ENCODE measurements at places on chromosomes 13 and 19.
A peak's percentile ranks its signal among the peaks of the same experiment; 100 is the strongest.

DNA sequence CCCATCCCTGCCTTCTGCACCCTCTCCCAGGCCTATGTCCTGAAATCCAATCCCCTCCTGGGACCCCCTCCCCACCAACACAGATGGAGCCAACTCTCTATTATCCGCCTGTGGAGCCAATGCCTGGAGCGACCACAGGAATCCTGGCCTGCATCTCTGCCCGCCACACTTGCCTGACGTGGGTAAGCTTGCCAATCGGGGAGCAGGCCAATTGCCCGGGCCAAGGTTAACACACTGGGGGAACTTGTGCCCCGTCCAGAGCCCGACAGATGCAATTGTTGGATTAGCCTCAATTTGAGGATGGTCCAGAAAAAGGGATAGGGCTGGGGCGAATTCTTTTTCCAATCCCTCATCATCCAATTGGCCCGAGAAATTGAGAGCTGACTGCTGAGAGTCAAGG, 5.9 kb downstream of the WIZ start:
- H3K27ac ChIP-seq: no peak overlapping the region
- H3K4me1 ChIP-seq: peaks cover 7% of the 10 kb centered on the region
- H3K27me3 ChIP-seq: no peaks in the 10 kb centered on the region
- no peak overlapping the region for H3K4me3 ChIP-seq
- H3K36me3 ChIP-seq: no peaks in the 10 kb centered on the region

- no peaks in the 10 kb centered on the region for H3K27me3 ChIP-seq
- no peak for DNase-seq
- H3K27ac ChIP-seq: peak overlapping the region; percentile 96
- H3K4me1 ChIP-seq: peaks cover 85% of the 10 kb centered on the region
Measured at GRCh38 chr19:18481505-18482222, 40.2 kb downstream of the ELL start.

- H3K4me1 ChIP-seq: peaks cover 13% of the 10 kb centered on the region
- no peaks in the 10 kb centered on the region for H3K36me3 ChIP-seq
- H3K4me3 ChIP-seq: no peak overlapping the region
- DNase-seq: no peak
Measured at GRCh38 chr13:99484473-99484872, 16.8 kb upstream of the TM9SF2 start.

GRCh38 chr13:47066226-47066625, 169.4 kb upstream of the HTR2A start:
- DNase-seq: no peak
- no peaks in the 10 kb centered on the region for H3K4me1 ChIP-seq
- no peaks in the 10 kb centered on the region for H3K36me3 ChIP-seq

- H3K27me3 ChIP-seq: no peaks in the 10 kb centered on the region
- no peaks in the 10 kb centered on the region for H3K4me1 ChIP-seq
- no peaks in the 10 kb centered on the region for H3K36me3 ChIP-seq
- no peak overlapping the region for H3K27ac ChIP-seq
- DNase-seq: no peak
Measured at GRCh38 chr13:59728896-59729545, 434.7 kb downstream of the DIAPH3 start.

- H3K4me3 ChIP-seq: peak overlapping the region; percentile 96
- DNase-seq: no peak
- H3K36me3 ChIP-seq: peaks cover 18% of the 10 kb centered on the region
- peaks cover 35% of the 10 kb centered on the region for H3K4me1 ChIP-seq
- H3K27me3 ChIP-seq: no peaks in the 10 kb centered on the region
- peak overlapping the region; percentile 99 for H3K27ac ChIP-seq
Measured at GRCh38 chr13:42272804-42273175, 838 bp downstream of the AKAP11 start.

DNA sequence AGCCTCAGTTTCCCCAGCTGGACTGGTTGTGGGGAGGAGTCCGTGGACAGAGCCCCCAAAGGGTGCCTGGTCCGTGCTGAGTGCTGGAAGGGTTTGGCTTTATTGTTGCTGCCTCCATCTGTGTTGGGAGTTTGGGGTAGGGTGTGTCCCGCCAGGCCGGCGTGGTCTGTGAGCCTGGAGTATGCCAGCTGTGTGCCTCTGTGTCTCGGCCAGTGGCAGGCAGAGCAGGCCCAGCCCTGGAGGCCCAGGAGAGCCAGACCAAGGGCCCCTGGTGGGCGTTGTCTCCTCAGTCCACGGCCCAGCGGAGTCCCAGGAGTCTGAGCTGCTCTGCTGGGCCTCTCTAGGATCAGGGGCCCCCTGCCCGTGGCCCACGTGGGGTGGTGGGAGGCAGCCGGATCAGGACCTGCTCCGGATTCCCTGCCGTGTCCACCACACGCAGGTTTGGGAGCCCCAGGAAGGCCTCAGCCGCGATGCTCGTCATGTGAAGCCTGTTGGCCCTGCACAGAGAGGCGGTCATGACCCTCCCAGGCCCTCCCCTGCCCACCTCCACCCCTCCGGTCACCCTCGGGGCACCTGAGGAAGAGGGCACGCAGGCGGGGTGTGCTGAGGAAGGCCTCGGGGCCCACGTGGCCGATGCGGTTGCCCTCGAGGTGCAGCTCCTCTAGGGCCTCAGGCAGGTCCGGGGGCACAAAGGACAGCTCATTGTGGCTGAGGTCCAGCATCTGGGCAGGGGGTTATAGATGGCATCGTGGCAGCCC, 6.6 kb downstream of the PODNL1 start:
- no peak for DNase-seq
- H3K27ac ChIP-seq: no peak overlapping the region
- H3K27me3 ChIP-seq: no peaks in the 10 kb centered on the region
- no peaks in the 10 kb centered on the region for H3K4me1 ChIP-seq

- peaks cover 6% of the 10 kb centered on the region for H3K4me1 ChIP-seq
- peaks cover 49% of the 10 kb centered on the region for H3K36me3 ChIP-seq
- no peaks in the 10 kb centered on the region for H3K27me3 ChIP-seq
- no peak for DNase-seq
- no peak overlapping the region for H3K4me3 ChIP-seq
Measured at GRCh38 chr19:13826652-13827235, 31.5 kb downstream of the ZSWIM4 start.

DNA sequence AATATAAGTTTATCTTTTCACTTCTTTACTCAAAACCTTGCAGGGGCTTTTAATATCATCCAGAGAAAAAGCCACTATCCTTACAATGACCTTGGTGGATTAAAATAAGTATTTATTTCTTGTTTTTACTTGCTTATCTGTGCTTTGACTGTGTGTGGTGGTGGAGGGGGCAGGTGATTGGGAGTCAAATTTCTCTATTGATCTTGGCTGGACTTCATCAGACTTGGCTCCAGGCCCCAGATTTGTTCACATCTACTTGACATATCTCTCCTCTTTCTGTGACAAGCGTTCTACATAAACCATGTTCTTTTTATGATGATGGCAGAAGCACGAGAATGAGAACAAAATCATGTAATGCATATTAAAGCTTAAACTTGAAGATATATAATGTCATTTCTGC, 670.8 kb downstream of the PCDH17 start:
- H3K4me3 ChIP-seq: no peak overlapping the region
- no peaks in the 10 kb centered on the region for H3K27me3 ChIP-seq
- H3K36me3 ChIP-seq: no peaks in the 10 kb centered on the region
- H3K4me1 ChIP-seq: no peaks in the 10 kb centered on the region
- H3K27ac ChIP-seq: no peak overlapping the region

DNA sequence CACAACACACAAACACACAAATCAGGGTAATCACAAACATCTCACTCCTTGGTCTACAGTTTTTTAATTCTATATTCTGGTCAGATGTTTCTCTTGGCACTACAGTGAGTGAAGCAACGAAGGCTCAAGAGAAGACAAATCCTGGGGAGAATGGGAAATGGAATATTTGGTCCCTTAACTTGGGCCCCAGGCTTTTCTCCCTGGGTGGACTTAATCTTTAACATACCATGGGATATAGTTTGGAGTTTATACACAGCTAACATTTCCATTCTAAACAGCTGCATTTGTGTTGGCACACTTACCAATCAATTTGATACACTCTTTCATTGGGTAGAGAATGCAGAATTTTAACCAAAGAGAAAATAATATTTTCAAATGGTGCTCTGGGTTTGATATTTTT, 1132.6 kb upstream of the SLC10A2 start:
- H3K4me1 ChIP-seq: no peaks in the 10 kb centered on the region
- no peak for DNase-seq

- DNase-seq: no peak
- H3K27me3 ChIP-seq: peaks cover 70% of the 10 kb centered on the region
- H3K4me3 ChIP-seq: no peak overlapping the region
- H3K27ac ChIP-seq: no peak overlapping the region
Measured at GRCh38 chr13:112058519-112058873, 8.5 kb upstream of the SOX1 start.

DNA sequence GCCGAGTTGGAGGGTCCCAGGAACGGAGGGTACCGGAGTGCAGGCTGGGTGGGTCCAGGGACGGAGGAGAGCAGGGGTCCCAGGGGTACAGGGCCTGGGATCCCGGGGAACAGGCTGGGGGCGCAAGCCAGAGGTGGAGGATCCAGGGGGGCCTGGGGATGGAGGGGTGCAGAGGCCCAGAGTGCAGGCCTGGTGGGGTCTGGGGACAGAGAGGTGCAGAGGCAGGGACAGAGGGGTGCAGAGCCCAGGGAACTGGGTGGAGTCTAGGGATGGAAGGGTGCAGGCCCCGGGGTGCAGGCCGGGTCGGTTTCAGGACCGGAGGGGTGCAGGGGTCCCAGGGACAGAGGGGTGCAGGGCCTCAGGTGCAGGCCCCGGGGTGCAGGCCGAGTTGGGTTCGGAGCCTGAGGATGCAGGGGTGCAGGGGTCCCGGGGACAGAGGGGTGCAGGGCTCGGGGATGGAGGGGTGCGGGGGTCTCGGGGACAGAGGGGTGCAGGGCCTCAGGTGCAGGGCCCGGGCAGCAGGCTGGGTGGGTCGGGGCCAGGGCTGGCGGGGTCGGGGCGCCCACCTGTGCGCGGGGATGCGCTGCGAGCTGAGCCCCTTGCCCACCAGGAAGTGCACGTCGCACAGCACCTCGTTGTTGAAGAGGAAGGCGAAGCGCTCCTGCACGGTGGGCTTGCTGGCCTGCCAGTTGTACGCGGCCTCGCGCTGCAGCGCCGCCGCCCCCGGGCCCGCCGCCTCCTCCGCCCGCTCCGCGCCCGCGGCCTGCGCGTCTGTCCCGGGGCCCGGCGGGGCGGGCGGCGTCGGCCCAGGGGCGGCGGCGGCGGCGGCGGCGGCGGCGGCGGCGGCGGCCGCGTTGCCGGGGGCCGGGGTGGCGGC, 545 bp downstream of the BTBD2 start:
- H3K27me3 ChIP-seq: no peaks in the 10 kb centered on the region
- peak overlapping the region; percentile 68 for H3K27ac ChIP-seq
- peaks cover 12% of the 10 kb centered on the region for H3K36me3 ChIP-seq
- peak overlapping the region; percentile 74 for H3K4me3 ChIP-seq
- peak; percentile 23 for DNase-seq

GRCh38 chr19:45884682-45885555, 1.0 kb downstream of the IRF2BP1 start:
- peaks cover 16% of the 10 kb centered on the region for H3K36me3 ChIP-seq
- H3K4me1 ChIP-seq: peaks cover 18% of the 10 kb centered on the region
- no peak overlapping the region for H3K27ac ChIP-seq
- no peaks in the 10 kb centered on the region for H3K27me3 ChIP-seq

DNA sequence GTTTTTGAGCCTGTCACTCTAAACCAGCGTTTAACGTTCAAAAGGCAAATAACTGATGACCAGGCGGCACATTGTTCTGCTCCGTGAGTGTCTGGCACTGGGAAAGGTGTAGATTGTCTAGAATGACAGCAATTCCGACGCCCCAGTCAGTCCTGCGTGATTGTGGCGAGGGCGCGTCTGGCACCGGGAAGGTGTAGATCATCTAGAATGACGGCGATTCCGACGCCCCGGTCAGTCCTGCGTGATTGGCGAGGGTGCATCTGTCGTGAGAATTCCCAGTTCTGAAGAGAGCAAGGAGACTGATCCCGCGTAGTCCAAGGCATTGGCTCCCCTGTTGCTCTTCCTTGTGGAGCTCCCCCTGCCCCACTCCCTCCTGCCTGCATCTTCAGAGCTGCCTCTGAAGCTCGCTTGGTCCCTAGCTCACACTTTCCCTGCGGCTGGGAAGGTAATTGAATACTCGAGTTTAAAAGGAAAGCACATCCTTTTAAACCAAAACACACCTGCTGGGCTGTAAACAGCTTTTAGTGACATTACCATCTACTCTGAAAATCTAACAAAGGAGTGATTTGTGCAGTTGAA, 26.1 kb upstream of the NDUFS7 start:
- H3K27ac ChIP-seq: no peak overlapping the region
- H3K27me3 ChIP-seq: no peaks in the 10 kb centered on the region
- H3K4me1 ChIP-seq: peaks cover 11% of the 10 kb centered on the region
- no peak overlapping the region for H3K4me3 ChIP-seq

DNA sequence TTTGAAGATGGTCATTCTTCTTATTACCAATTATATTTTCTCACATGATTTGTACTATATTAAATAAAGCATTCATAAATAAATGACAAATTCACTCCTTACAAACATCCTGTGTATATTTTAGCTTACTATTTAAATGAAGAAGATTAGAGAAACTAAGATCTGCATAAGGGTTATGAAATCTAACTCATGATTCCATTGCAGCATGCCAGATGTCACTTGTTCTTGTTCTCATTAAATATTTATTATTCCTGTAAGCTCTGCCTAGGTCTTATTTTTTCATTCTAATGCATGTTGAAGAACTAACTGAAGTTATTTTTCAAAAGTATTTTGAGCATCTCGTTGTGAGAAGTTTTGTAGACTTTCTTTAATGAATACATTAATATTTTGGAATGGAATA, 18.3 kb downstream of the NUP58 start:
- no peaks in the 10 kb centered on the region for H3K27me3 ChIP-seq
- peaks cover 76% of the 10 kb centered on the region for H3K36me3 ChIP-seq
- no peak for DNase-seq
- H3K4me3 ChIP-seq: no peak overlapping the region
- peaks cover 3% of the 10 kb centered on the region for H3K4me1 ChIP-seq

DNA sequence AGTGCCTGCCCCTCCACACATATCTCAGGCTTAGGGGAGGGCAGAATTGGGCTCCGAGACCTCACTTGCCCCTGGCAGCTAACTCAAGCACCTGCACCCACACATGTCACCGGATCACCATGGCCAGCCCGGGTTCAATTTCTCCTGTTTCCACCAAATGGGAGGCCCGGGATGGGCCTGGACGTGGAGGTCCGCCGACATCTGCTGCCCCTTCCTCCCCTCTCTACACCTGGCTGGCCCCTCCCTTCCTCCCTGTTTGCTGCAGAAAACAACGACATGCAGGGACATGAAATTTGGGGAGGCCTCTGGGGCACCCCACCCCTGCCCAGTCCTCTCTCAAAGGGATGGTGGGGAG, 1.3 kb downstream of the PRKD2 start:
- no peaks in the 10 kb centered on the region for H3K27me3 ChIP-seq
- H3K27ac ChIP-seq: peak overlapping the region; percentile 97
- DNase-seq: no peak

GRCh38 chr13:26548205-26548765, 9.2 kb upstream of the WASF3 start:
- DNase-seq: no peak
- H3K4me1 ChIP-seq: no peaks in the 10 kb centered on the region
- H3K36me3 ChIP-seq: no peaks in the 10 kb centered on the region

- peaks cover 31% of the 10 kb centered on the region for H3K27me3 ChIP-seq
- no peak overlapping the region for H3K27ac ChIP-seq
- H3K4me3 ChIP-seq: no peak overlapping the region
- no peak for DNase-seq
- no peaks in the 10 kb centered on the region for H3K4me1 ChIP-seq
Measured at GRCh38 chr13:39810091-39810877, 154.8 kb downstream of the COG6 start.

- peaks cover 62% of the 10 kb centered on the region for H3K36me3 ChIP-seq
- peaks cover 40% of the 10 kb centered on the region for H3K4me1 ChIP-seq
- H3K27ac ChIP-seq: peak overlapping the region; percentile 84
Measured at GRCh38 chr19:16569609-16570320, 2.5 kb downstream of the SLC35E1 start.

GRCh38 chr13:35165205-35165604, 223.1 kb downstream of the NBEA start:
- H3K27me3 ChIP-seq: no peaks in the 10 kb centered on the region
- H3K4me3 ChIP-seq: no peak overlapping the region
- no peak overlapping the region for H3K27ac ChIP-seq
- H3K36me3 ChIP-seq: no peaks in the 10 kb centered on the region
- no peak for DNase-seq

Data from effector memory CD8-positive, alpha-beta T cell (primary cell).